ENCODE measurements at places on chromosomes 1 and 21. TPM values are rescaled to one million over a fixed set of nuclear protein-coding genes. Genes with fewer than 3 reads are reported as not detected.

Gene GBP7
- not detected for total RNA-seq

Gene DUSP12
- total RNA-seq = 46.9 TPM

Gene SLC44A5
- total RNA-seq = 0.05 TPM

Gene LCE3D
- total RNA-seq = 2.8 TPM

Gene SLC6A17
- total RNA-seq = 5.6 TPM

Gene RAB29
- total RNA-seq = 11.6 TPM

Gene TRIM46
- total RNA-seq = 2.0 TPM

Gene COL24A1
- 0.05 TPM for total RNA-seq

Gene PGBD5
- 0.34 TPM for total RNA-seq

Gene AK5
- 6.4 TPM for total RNA-seq

Gene FCRL1
- total RNA-seq = not detected

Gene ANGPTL7
- total RNA-seq = not detected

Gene CENPL
- 11.4 TPM for total RNA-seq

Gene TNFRSF18
- 0.09 TPM for total RNA-seq

Gene FAM229A
- total RNA-seq = 3.6 TPM

Gene COL11A1
- 2.4 TPM for total RNA-seq

Gene CA6
- not detected for total RNA-seq

Gene CELA2B
- total RNA-seq = not detected

Gene IPO13
- total RNA-seq = 11.9 TPM

Gene PRELP
- total RNA-seq = not detected

Gene PROX1
- total RNA-seq = 0.32 TPM

Gene AMY2A
- not detected for total RNA-seq

Gene FAM151A
- 0.26 TPM for total RNA-seq

Gene OR2T33
- not detected for total RNA-seq

Gene LY9
- total RNA-seq = 0.15 TPM

Gene IFI6
- total RNA-seq = 9.9 TPM

Gene FCRL5
- not detected for total RNA-seq

Gene SPRR4
- total RNA-seq = not detected

Gene KRTAP7-1
- total RNA-seq = not detected

Gene KHDC4
- 21.7 TPM for total RNA-seq

Gene AMY1B
- total RNA-seq = not detected

Gene CYP4A22
- total RNA-seq = not detected

Gene TPTE
- total RNA-seq = not detected

Gene NCMAP
- total RNA-seq = not detected

Gene OR2T11
- not detected for total RNA-seq

Gene TTC34
- 0.02 TPM for total RNA-seq

Gene COQ8A
- total RNA-seq = 20.0 TPM

Gene RGSL1
- not detected for total RNA-seq

Gene GJC2
- 0.52 TPM for total RNA-seq

Gene IFNLR1
- 1.1 TPM for total RNA-seq

Gene RGS13
- total RNA-seq = not detected

Gene CACNA1E
- total RNA-seq = not detected

Gene DYNLT5
- not detected for total RNA-seq

Gene DNAJC28
- 0.28 TPM for total RNA-seq

Gene MARK1
- total RNA-seq = 0.11 TPM

Gene KIAA1614
- 1.4 TPM for total RNA-seq

Gene RBM11
- total RNA-seq = 0.07 TPM

Gene WNT3A
- total RNA-seq = 0.05 TPM

Gene ANKRD34A
- 0.23 TPM for total RNA-seq

Gene RAB7B
- 1.1 TPM for total RNA-seq

Gene KANK4
- 0.28 TPM for total RNA-seq

Gene GBP1
- 0.19 TPM for total RNA-seq

Gene PEX19
- total RNA-seq = 23.1 TPM
